ENCODE measurements at places on chromosomes 4 and X. TPM values are rescaled to one million over a fixed set of nuclear protein-coding genes. Genes with fewer than 3 reads are reported as not detected.

- no peak overlapping the region for H3K4me3 ChIP-seq
- H3K4me1 ChIP-seq, result no peaks in the 10 kb centered on the region
- no peaks in the 10 kb centered on the region for H3K27me3 ChIP-seq
- H3K27ac ChIP-seq, result no peak overlapping the region
- H3K36me3 ChIP-seq, result no peaks in the 10 kb centered on the region
These were observed 20.5 kb upstream of the GPR78 start for GRCh38 chr4:8559524-8560264.

The RAI2 gene
- 0.64 TPM for total RNA-seq

DNA sequence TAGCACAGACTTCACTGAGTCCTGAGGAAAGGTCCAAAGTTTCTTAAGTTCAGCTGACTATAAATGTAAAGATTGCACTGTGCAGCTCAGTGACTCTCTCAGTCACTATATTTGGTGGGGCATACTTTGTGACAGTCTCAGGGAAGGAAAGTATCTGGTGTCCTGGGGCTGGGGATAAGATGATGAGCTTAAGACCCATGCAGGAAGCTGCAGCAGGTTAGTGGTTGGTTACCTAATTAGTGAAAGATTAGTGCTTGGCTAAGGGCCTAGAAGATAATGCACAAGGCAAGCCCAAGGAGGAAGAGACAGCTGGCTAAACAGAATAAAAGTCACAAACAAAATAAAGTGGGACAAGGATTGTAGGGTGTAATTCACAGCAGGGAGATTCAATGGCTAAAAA, 25.4 kb upstream of the SLITRK4 start:
- no peak overlapping the region for H3K4me3 ChIP-seq
- H3K27ac ChIP-seq, result no peak overlapping the region
- DNase-seq, result no peak
- no peaks in the 10 kb centered on the region for H3K4me1 ChIP-seq

DNA sequence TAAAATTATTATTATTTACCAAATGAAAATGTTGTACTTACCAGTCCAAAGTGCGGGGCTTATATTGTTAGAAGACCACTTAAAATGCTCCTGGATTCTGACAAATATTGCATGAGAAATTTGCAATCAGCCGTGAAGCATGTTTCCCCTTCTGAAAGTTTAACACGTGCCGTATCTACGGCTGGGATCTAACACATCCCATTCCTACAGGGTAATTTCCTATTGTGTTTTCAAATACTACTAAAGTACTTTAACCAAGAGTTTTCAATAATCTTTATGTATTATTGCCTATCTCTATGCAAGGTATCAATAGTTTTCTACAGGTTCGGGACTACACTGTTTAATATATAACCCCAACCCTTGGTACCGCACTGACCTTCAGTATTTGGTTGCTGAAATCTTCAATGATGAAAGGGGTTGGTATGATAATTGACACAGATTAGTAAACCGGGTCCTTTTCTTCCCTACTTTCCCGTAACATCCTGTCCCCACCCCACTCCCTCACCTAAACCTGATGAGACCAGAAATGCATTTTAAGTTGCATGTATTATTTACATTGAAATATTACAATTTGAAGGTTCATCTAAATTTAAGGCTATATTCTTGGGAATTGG, 795 bp upstream of the BRWD3 start:
- DNase-seq, result no peak
- peaks cover 19% of the 10 kb centered on the region for H3K4me1 ChIP-seq
- peak overlapping the region; percentile 81 for H3K27ac ChIP-seq
- peak overlapping the region; percentile 72 for H3K4me3 ChIP-seq
- no peaks in the 10 kb centered on the region for H3K27me3 ChIP-seq

The TCEANC gene
- 3.4 TPM for total RNA-seq

The CD40LG gene
- 9.2 TPM for total RNA-seq

The CT45A3 gene
- total RNA-seq, result not detected

GRCh38 chrX:151725338-151725614, 9.3 kb upstream of the CNGA2 start:
- no peak overlapping the region for H3K27ac ChIP-seq
- H3K36me3 ChIP-seq, result no peaks in the 10 kb centered on the region
- no peak for DNase-seq
- no peaks in the 10 kb centered on the region for H3K4me1 ChIP-seq

DNA sequence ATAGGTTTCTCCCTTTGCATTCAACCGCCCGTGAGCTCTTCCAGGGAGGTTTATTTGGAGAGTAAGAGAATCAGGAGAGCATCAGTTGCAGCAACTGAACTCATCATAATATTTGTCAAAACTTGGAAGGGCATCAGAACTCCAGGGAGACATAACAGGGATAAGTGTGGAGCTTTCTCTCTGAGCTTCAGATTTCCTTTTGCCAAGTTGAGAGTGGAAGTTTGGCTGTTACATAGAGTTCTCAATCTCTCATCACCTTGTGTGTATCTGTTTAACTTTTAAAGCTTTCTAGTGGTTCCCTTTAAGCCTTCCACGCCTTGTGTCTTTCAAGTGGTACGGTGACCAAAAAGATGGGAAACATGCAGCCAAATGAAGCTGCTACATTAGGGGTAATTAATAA, 18.8 kb downstream of the BMP3 start:
- H3K4me1 ChIP-seq, result no peaks in the 10 kb centered on the region
- H3K4me3 ChIP-seq, result no peak overlapping the region
- DNase-seq, result no peak
- H3K36me3 ChIP-seq, result no peaks in the 10 kb centered on the region

The PITX2 gene
- not detected for total RNA-seq

The WAS gene
- 84.0 TPM for total RNA-seq

- no peak overlapping the region for H3K4me3 ChIP-seq
- H3K36me3 ChIP-seq, result no peaks in the 10 kb centered on the region
- H3K27ac ChIP-seq, result no peak overlapping the region
- DNase-seq, result no peak
These were observed 36.1 kb downstream of the STARD8 start for GRCh38 chrX:68683580-68683979.

- H3K27ac ChIP-seq, result no peak overlapping the region
- H3K4me3 ChIP-seq, result no peak overlapping the region
- H3K4me1 ChIP-seq, result no peaks in the 10 kb centered on the region
- DNase-seq, result no peak
These were observed 14.7 kb downstream of the C4orf54 start for GRCh38 chr4:99642725-99643489.

DNA sequence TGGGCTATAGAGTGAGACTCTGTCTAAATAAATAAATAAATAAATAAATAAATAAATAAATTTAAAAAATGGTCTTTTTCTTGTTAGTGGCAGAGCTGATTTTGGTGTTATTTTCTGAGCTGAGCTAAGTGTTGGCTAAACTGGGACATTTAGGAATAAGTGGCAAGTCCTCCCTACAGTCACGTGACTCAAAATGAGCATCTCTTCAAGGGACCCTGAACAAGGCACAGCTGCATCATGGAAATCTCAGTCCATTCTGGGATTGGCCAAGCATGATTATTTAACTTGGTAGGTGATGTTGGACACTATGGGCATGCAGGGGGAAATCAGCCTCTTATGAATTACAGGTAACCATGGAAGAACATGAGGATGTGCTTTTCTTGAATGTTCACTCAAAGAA, 42.0 kb downstream of the HAND2 start:
- no peaks in the 10 kb centered on the region for H3K27me3 ChIP-seq
- H3K4me3 ChIP-seq, result no peak overlapping the region
- no peaks in the 10 kb centered on the region for H3K4me1 ChIP-seq
- no peak for DNase-seq

The TXK gene
- total RNA-seq, result 6.4 TPM

DNA sequence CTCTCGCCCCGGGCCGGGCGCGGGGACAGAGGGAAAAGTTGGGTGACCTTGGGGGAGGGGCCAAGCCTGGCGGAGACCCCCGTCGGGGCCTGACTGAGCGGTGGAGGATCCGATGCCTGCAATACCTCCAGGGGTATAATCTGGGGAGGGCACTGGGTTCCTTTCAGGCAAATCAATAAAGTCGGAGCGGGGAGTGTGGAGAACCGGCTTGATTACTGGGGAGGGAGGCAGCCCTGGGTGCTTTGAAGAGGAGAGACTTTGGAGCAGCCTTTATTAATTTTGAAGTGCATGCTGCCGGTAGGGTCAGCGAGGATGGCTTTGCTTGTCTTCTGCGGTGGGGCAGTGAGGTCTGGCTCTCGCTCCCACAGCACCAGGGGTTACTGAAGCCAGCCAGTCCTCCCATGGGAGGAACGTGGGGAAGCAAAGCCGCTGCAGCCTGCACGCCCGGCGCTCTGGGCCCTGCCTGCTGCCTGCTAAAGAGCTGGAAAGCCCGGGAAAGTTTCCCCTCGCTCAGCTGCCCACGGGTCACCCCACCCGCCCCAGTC, 403 bp upstream of the LGI2 start:
- H3K36me3 ChIP-seq, result no peaks in the 10 kb centered on the region
- no peaks in the 10 kb centered on the region for H3K4me1 ChIP-seq
- H3K4me3 ChIP-seq, result no peak overlapping the region
- H3K27me3 ChIP-seq, result peaks cover 9% of the 10 kb centered on the region

GRCh38 chr4:168421671-168422070, 58.6 kb downstream of the DDX60L start:
- H3K4me1 ChIP-seq, result no peaks in the 10 kb centered on the region
- H3K4me3 ChIP-seq, result no peak overlapping the region
- H3K27me3 ChIP-seq, result no peaks in the 10 kb centered on the region

DNA sequence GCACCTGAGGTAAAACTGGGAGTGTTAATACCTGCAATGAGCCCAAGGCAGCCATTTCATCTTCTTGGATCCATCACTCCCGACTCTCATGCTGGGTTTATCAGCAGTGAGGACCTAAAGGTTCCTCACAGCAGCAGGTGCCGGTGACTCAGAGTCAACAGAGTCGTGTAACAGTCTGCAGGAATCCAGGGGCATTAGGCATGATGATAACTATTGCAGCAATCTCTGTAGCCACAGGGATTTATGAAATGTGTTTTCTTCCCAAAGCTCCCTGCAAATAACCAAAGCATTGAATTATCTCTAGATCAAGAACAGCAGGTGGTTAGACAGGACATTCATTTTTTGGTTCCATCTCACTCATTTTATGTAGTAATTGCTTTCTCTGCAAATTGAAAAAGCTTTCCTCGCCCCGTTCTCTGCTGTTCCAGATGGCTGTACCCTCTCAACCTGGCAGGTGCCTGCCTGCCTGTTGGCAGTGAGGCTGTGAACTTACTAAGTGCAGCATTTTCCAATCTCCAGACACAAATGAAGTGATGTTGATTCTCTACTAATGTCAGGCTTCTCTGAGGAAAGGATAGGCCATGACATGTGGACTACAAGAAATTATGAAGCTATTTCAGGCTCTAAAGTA, 48.1 kb upstream of the TSPAN7 start:
- no peak for DNase-seq
- no peaks in the 10 kb centered on the region for H3K27me3 ChIP-seq
- no peaks in the 10 kb centered on the region for H3K36me3 ChIP-seq
- H3K4me3 ChIP-seq, result no peak overlapping the region
- H3K27ac ChIP-seq, result no peak overlapping the region
- no peaks in the 10 kb centered on the region for H3K4me1 ChIP-seq

- DNase-seq, result no peak
- H3K27me3 ChIP-seq, result no peaks in the 10 kb centered on the region
- no peak overlapping the region for H3K27ac ChIP-seq
- no peaks in the 10 kb centered on the region for H3K36me3 ChIP-seq
These were observed 196.4 kb upstream of the DDX53 start for GRCh38 chrX:22803353-22803752.

DNA sequence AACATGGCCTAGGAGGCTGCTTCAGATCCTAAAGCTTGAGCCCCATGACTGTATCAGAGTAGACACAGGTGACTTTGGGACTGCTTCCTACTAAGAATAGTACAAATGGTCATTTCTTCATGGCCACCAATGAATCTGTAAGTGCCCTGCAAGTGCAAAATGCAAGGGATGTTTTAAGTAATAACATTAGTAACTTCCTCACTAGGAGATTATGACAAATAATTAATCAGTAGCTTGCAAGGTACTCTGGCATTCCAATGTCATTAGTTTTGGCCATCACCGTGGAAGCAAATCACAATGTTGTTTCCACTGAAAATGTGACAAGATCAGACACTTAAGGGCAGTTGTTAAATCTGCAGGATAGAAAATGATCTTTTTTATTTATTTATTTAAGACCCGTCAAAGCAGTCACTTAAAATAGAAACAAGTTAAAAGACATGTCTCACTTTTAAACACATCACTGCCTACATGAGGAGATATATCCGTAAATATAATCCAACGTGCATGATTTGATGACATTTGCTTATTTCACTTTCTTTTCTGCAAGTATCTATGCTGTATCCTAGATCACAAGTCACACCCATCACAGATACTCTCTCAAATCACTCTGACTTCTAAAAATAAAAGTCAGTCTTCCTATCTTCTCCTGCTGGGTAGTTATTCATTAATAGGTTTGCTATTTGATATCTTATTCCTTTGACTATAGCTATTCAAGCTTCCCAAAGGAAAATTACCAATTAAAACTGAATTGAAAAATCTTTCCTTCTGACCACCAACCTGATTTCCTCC, 400.6 kb downstream of the IL15 start:
- no peak overlapping the region for H3K4me3 ChIP-seq
- no peaks in the 10 kb centered on the region for H3K27me3 ChIP-seq
- H3K27ac ChIP-seq, result no peak overlapping the region
- H3K36me3 ChIP-seq, result no peaks in the 10 kb centered on the region

The SSX1 gene
- not detected for total RNA-seq

The TLR10 gene
- total RNA-seq, result not detected

DNA sequence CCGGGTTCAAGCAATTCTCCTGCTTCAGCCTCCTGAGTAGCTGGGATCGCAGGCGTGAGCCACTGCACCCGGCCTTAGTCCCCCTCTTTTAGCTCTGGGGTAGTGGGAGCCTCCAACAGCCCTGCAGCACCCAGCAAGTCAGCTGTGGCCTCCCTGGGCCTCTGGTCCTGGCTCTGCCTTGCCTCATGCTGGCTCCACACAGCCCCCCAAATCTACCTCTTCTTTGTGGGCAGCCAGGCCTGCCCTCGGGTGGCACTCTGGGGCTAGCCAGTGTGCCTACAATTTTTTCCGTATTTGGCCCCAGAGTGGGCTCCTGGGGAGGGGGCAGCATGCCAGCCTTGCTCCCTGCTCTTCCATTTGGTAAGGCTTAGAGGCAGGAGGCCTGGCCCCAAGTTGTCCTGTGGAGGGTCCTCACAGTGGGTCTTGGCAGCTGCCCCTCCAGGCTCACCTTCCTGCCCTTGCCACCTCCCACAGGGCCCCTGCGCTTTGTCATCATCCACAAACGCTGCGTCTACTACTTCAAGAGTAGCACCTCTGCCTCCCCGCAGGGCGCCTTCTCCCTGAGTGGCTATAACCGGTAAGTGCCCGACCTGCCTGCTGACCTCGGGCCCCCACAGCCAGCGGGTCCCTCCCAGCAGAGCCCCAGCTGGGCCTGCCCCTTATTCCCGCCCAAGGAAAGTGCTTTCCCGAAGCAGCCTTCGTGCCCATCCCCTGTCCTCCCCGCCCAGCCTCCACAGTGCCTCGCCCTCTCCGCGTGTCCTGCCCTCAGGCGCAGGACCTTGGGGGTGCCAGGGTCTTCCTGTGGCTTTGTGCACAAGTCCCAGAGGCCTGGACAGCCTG, 21.0 kb upstream of the ADD1 start:
- H3K27ac ChIP-seq, result no peak overlapping the region
- H3K4me3 ChIP-seq, result no peak overlapping the region
- peaks cover 24% of the 10 kb centered on the region for H3K4me1 ChIP-seq

The FAM241A gene
- 7.8 TPM for total RNA-seq
